ENCODE measurements at places on chromosomes 12 and 14.

DNA sequence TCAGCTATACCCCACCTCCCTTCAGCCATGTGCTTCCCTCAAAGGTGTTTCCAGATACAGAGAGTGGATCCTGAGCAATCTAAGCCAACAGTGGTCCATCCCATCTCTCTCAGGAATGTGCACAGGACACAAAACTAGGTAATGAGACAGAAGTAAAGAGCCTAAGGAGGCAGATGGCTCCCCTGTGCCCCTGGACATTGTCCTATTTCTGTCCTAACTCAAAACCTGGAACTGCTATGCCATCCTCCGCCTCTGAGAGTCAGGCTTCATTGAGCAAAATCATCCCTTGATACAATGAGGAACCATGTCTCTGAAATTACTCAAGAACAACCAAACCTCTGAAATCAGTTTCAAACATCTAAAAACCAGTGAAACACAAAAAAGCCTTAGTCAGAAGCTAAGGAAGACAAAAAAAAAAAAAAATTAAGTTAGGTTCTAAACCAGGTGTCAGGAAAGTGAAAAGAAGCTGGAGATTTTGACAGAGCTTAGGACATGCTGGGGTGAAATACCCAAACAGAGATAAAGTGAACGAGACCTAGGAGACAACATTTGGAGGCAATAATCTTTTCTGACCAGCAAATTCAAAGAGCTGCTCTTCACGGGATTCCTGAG is 200.3 kb upstream of the PLEKHG7 start:
- DNase-seq, result no peak

GRCh38 chr14:90045616-90046015 is 16.2 kb upstream of the KCNK13 start:
- DNase-seq, result no peak

DNA sequence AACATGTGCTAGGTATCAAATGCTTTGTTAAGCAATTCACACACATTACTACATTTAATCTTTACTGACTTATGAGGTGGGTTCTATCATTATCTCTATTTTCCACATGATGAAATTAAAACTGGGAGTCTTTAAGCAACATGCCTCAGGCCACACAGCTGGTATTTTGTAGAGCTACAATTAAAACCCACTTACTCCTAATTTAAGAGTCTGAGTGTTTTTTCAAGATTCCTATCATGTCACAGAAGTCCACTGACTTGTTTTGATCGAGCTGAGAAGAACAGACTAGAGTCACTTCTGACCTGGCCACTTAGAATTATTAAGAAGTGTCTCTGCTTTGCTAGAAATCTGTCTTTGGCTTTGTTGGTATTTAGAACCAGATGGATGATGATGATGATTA is 670.7 kb downstream of the NRXN3 start:
- no peak for DNase-seq

DNA sequence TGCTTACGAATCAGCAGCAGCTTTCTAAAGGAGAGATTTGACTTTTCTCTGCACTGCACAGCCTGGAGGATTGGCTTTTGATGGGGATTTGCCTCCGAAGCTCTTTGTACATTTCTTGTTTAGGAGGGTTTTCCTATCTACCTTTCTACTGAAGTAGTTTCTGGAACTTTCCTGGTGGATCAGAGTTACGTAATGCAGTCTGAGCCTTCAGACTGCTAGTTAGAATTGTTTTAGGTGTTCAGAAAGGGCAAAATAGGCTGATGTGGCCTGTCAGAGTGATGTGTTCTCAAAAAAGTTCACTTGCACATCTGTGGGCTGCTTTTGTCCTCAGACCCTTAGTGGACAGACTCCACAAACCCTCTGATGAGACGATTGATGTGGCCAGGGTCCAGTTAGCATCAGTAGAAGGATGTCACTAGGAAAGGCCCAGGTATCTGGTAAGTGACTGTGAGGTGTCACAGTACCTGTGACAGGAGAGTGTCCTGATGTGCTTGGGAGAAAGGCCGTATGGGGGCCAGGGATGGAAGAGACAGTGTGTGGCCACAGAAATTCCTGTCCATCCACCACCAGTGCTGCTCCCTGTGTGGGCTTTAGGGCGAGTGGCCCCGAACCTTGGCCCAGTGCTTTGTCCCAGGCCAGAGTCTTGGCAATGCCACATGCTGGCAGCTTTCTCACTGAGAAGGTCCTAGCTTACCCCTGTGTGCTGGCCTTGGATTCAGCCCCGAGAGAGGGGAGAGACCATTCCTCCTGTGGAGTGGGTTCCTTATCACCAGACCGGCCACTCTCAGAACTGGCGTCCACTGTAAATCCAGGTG is 4.4 kb upstream of the ACADS start:
- DNase-seq, result no peak

- no peak for DNase-seq
Observed at GRCh38 chr12:92257261-92257660, 111.6 kb upstream of the BTG1 start.

DNA sequence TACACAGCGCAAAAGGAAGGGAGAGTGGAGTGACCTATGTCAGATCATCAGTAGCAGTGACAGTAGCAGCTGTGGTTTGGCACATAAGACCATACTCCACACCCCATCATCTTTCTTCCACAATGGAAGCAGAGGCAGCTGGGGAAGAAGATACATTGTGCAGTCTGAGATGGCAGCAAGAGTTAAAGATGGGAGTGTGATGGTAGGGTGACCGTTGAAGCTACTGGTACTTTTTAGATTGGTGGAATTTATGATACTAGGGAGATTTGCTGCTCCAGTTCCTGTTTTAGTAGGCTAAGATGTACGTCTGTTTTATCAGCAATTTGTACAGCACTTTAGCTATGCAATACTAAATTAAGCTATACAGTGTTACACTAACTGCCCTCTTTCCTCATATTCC is 291.0 kb downstream of the FUT8 start:
- no peak for DNase-seq

- no peak for DNase-seq
Observed at GRCh38 chr14:91258011-91258618, 13.6 kb upstream of the GPR68 start.

DNA sequence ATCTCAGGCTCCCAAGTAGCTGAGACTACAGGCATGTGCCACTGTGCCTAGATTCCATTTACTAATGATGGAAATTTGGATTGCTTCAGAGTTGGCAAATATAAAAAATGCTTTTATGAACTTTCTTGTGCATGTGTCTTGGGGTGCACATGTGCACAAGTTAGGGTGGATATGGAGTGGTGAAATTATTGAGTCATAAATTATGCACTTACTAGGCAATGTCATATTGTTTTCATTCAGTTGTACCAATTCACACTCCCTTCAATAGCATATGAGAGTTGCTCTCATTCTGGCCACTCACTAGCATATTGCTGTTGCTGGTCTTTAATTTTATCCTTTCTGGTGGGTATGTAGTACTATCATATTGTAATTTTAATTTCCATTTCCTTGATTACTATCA is 45.7 kb upstream of the KRAS start:
- DNase-seq, result no peak

DNA sequence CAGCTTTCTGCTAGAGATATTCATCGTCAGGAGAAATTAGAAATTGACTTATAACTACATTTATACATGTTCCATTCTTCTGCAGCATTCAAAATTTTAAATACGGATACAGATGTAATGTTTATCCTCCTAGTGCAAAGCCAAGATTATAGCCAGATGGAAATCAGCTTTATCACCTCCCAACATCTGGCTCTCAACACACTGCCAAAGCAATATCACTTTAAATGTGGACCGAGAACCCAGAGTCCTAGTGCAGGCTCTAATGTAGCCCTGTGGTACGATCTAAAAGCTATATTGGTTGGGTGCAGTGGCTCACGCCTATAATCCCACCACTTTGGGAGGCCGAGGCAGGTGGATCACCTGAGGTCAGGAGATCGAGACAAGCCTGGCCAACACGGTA is 6.5 kb downstream of the MLH3 start:
- DNase-seq, result no peak

GRCh38 chr12:127238107-127238506 is 1028.9 kb upstream of the TMEM132C start:
- no peak for DNase-seq

GRCh38 chr14:78175412-78175811 is 5.2 kb downstream of the NRXN3 start:
- DNase-seq, result no peak

GRCh38 chr14:96827290-96827689 is 30.1 kb downstream of the VRK1 start:
- DNase-seq, result no peak

GRCh38 chr12:24679126-24679525 is 269.8 kb downstream of the BCAT1 start:
- DNase-seq, result no peak

GRCh38 chr12:28830491-28830890 is 318.6 kb upstream of the FAR2 start:
- no peak for DNase-seq
